Testis (tissue), 5 donors: ENCODE measurements at places on chromosomes 11 and 22. TPM values are rescaled to one million over a fixed set of nuclear protein-coding genes. Genes with fewer than 3 reads are reported as not detected.

DNA sequence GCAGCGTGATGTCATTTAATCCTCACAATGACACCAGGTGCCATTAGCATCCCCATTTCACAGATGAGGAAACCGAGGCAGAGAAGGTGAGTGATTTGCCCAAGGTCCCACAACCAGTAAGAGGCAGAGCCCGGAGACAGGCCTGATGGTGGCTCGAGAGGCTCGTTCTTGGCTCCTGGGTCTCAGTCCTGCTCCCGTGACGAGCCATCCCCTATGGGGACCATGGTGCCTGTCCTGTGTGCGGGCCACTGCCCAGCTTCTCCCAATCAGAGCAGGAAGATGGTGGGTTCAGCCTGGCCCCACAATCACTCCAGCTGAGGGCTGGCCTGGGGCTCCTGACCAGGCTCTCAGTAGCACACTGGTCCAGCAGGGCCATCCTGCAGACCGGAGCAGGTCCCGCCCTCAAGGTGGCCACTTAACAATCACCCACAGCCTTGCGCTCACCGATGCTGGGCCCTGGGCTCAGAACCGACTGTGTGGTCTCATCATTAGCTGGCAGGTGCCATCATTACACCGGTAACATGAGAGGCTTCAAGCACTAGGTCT is 3.6 kb downstream of the ALDH3B1 start:
- no peaks in the 10 kb centered on the region for H3K27me3 ChIP-seq
- no peak for DNase-seq
- peaks cover 27% of the 10 kb centered on the region for H3K4me1 ChIP-seq

Gene MOV10L1
- total RNA-seq: 48.4 TPM

DNA sequence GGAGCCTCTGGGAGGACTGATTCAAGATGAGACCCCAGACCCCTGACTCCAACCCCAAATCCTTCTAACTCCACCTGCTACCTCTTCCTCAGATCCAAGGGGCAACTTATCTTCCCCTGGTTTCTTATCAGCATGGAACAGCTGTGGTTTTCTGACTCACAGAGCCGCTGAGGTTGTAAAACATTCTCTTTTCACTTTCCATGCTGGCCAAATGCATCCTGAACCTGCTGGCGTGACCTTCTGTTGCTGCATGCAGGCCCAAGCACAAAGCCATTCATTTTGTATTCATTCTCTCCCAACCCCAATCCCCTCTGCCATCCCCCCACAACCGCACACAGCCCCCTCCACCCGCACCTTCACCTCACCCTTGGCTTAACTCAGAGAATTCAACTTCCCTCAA is 70.3 kb downstream of the SEZ6L start:
- H3K4me3 ChIP-seq: no peak overlapping the region
- H3K27me3 ChIP-seq: no peaks in the 10 kb centered on the region
- DNase-seq: no peak
- no peaks in the 10 kb centered on the region for H3K4me1 ChIP-seq

Gene GGTLC3
- 0.68 TPM for total RNA-seq

- H3K27me3 ChIP-seq: no peaks in the 10 kb centered on the region
- no peak overlapping the region for H3K27ac ChIP-seq
- no peaks in the 10 kb centered on the region for H3K4me1 ChIP-seq
- H3K4me3 ChIP-seq: no peak overlapping the region
- no peak for DNase-seq
Observed at GRCh38 chr22:49429066-49429465, 398.6 kb downstream of the BRD1 start.

Gene ACRV1
- 35.4 TPM for total RNA-seq

- no peaks in the 10 kb centered on the region for H3K36me3 ChIP-seq
- H3K4me1 ChIP-seq: no peaks in the 10 kb centered on the region
- no peaks in the 10 kb centered on the region for H3K27me3 ChIP-seq
Observed at GRCh38 chr11:105298630-105299029, 159.1 kb upstream of the CARD18 start.

- H3K4me3 ChIP-seq: peak overlapping the region; percentile 82
- H3K36me3 ChIP-seq: no peaks in the 10 kb centered on the region
- H3K27me3 ChIP-seq: no peaks in the 10 kb centered on the region
- peaks cover 28% of the 10 kb centered on the region for H3K4me1 ChIP-seq
- H3K27ac ChIP-seq: peak overlapping the region; percentile 90
Observed at GRCh38 chr22:50201191-50202129, 649 bp downstream of the SELENOO start.

GRCh38 chr22:42375982-42376381 is 56.2 kb downstream of the NFAM1 start:
- H3K27ac ChIP-seq: no peak overlapping the region
- peak; percentile 28 for DNase-seq
- no peaks in the 10 kb centered on the region for H3K27me3 ChIP-seq
- H3K4me3 ChIP-seq: no peak overlapping the region

- no peaks in the 10 kb centered on the region for H3K27me3 ChIP-seq
- no peaks in the 10 kb centered on the region for H3K4me1 ChIP-seq
- no peak for DNase-seq
- H3K27ac ChIP-seq: no peak overlapping the region
- H3K4me3 ChIP-seq: no peak overlapping the region
Observed at GRCh38 chr11:8533332-8533731, 60.7 kb downstream of the STK33 start.

Gene STK33
- total RNA-seq: 49.9 TPM

Gene PLAAT2
- 0.43 TPM for total RNA-seq

- no peaks in the 10 kb centered on the region for H3K27me3 ChIP-seq
- no peaks in the 10 kb centered on the region for H3K36me3 ChIP-seq
- H3K4me3 ChIP-seq: no peak overlapping the region
- H3K4me1 ChIP-seq: no peaks in the 10 kb centered on the region
- H3K27ac ChIP-seq: no peak overlapping the region
Observed at GRCh38 chr11:61574611-61575010, 6.3 kb downstream of the SYT7 start.

Gene GGTLC2
- total RNA-seq: 21.5 TPM
